ENCODE measurements at places on chromosomes 7 and 10.
A peak's percentile ranks its signal among the peaks of the same experiment; 100 is the strongest.

GRCh38 chr10:78559661-78560340 is 509.0 kb upstream of the ZMIZ1 start:
- H3K36me3 ChIP-seq: no peaks in the 10 kb centered on the region
- peaks cover 4% of the 10 kb centered on the region for H3K27me3 ChIP-seq

GRCh38 chr10:4704034-4704545 is 121.9 kb upstream of the AKR1E2 start:
- no peak for DNase-seq
- H3K27me3 ChIP-seq: peaks cover 10% of the 10 kb centered on the region
- no peaks in the 10 kb centered on the region for H3K4me1 ChIP-seq
- H3K27ac ChIP-seq: no peak overlapping the region

DNA sequence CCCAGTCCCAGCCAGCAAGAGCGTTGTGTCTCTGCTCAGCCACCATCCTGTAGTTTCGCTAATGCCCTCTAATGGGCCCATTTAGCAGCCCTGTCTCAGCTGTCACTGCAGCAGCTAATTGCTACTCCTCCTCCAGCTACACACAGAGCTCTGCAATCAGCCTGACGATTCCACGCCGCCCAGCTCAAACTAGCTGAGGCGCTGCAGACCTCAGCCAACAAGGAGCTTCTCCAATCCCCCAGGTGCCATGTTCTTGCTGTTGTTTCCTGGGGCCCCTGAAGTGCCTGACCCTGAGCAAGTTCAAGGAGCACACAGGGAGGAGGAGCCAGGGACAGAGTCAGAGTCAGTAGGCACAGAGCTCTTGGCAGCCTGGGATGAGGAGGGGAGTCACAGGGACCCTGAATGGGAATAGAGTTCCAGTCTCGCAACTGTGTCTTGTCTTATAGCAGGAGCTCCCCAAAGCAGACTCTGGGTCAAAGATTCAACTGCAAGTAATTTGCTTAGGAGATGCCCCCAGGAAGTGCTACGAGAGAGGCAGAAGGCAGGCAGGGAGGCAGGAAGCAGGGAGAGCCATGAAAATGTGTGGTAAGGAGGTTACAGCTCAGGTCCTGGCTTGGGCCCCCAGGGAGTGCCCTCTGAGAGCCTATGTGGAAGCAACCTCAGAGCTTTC is 135.8 kb upstream of the UNC5B start:
- H3K27ac ChIP-seq: no peak overlapping the region
- peak; percentile 16 for DNase-seq
- H3K4me3 ChIP-seq: no peak overlapping the region

DNA sequence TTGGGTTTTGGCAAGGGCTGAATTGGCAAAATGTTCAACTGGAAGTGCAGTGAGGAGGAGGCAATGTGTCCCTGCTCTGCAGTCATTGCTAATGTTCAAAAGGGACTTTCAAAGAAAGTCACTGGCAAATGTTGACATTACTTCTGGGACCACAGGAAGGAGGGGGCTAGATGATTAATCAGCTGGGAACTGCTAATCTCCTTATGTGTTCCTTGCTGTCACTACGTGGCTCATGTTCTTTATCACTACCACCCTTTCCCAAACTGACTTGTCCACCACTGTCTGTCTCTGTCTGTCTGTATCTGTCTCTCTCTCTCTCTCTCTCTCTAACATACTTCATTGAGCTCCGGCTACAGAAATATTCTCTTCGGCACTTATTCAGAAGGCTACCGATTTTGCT is 86.9 kb upstream of the MTPN start:
- H3K27me3 ChIP-seq: no peaks in the 10 kb centered on the region
- H3K27ac ChIP-seq: no peak overlapping the region
- no peak for DNase-seq
- no peaks in the 10 kb centered on the region for H3K4me1 ChIP-seq
- no peaks in the 10 kb centered on the region for H3K36me3 ChIP-seq
- no peak overlapping the region for H3K4me3 ChIP-seq

- H3K4me3 ChIP-seq: no peak overlapping the region
- DNase-seq: no peak
- no peaks in the 10 kb centered on the region for H3K36me3 ChIP-seq
- no peaks in the 10 kb centered on the region for H3K4me1 ChIP-seq
- H3K27ac ChIP-seq: no peak overlapping the region
Measured at GRCh38 chr7:117619681-117620080, 139.9 kb downstream of the CFTR start.

Data from activated naive CD4-positive, alpha-beta T cell treated with anti-CD3 and anti-CD28 coated beads, Interleukin-2, amount 10 ng/mL, durations not matched to agents 7 days and 5 days (primary cell).